ENCODE measurements at places on chromosomes 3 and 15.
A peak's percentile ranks its signal among the peaks of the same experiment; 100 is the strongest.

DNA sequence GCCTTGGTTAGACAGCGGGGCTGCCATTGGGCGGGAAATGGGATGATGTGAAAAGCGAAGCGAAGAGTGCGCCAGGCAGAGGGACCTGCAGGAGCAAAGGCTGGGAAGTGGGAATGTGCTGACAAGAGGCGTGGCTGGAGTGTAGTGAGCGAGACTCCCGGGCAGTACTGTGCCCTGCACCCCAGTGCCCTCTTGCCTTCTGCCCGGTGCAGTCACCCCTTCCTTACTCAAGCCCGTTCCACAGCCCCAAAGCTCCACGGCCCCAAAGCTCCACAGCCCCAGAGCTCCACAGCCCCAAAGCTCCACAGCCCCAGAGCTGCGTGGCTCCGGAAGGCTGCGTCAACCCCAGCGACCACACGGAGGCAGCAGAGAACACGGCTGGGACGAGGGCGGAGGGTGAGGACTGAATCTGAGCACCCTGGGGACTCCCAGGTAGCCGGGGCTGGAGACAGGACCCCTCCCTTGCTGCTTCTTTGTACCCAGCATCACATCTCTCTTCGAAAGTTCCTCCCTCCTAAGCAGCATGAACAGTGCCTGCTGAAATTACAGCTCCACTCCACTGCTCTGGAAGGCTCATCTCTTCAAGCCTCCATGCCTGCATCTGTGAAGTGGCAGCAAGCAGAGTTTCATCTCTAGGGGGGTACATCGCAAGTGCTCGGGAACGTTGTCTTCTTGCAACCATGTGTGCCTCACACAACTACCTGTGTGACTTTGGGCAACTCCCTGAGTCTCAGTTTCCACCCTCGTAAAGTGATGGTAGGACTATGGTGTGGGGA is 108.9 kb downstream of the FBLN2 start:
- DNase-seq, result no peak

- DNase-seq, result no peak
Measured at GRCh38 chr15:28995705-28996104, 109.9 kb downstream of the APBA2 start.

DNA sequence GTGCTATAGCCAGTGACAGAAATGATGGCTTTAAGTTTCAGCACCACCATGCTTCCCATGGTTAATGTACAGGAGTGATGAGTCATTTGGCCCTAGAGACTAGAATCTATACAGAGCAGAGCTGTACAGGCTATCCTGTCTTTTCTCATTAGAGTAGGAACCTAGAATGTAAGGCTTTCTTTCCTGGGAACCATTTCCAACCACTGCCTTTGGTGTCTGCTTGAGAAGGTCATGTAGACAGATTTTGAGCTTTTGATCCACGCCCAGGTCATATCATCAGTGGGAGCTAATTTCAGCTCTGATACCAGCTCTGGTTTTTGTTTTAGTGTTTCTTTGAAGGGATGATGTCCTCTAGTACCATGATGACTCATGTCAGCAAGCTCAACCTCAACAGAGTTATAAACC is 543.1 kb downstream of the NTRK3 start:
- no peak for DNase-seq

DNA sequence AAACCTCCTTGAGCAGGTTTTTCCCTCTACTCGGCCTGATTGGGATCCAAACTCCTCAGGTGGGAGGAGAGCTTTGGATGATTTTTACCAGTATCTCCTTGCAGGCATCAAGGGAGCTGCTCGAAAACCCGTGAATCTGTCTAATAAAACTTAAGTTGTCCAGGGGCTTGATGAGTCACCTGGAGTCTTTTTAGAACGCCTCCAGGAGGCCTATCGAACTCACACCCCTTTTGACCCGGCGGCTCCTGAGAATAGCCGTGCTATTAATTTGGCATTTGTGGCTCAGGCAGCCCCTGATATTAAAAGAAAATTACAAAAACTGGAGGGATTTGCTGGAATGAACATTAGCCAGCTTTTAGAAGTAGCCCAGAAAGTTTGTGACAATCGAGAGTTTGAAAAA is 41.6 kb downstream of the ZBTB11 start:
- no peak for DNase-seq

- DNase-seq, result no peak
Measured at GRCh38 chr3:143654906-143655305, 193.4 kb downstream of the SLC9A9 start.

- no peak for DNase-seq
Measured at GRCh38 chr15:100731267-100732152, 129.1 kb downstream of the ASB7 start.

- DNase-seq, result no peak
Measured at GRCh38 chr3:131162516-131162915, 135.8 kb downstream of the NEK11 start.

- no peak for DNase-seq
Measured at GRCh38 chr3:36796881-36797280, 32.5 kb upstream of the DCLK3 start.

GRCh38 chr3:15514663-15515340 is 6.7 kb downstream of the COLQ start:
- DNase-seq, result no peak

- peak; percentile 75 for DNase-seq
Measured at GRCh38 chr3:149494022-149494758, 19.7 kb downstream of the TM4SF4 start.

DNA sequence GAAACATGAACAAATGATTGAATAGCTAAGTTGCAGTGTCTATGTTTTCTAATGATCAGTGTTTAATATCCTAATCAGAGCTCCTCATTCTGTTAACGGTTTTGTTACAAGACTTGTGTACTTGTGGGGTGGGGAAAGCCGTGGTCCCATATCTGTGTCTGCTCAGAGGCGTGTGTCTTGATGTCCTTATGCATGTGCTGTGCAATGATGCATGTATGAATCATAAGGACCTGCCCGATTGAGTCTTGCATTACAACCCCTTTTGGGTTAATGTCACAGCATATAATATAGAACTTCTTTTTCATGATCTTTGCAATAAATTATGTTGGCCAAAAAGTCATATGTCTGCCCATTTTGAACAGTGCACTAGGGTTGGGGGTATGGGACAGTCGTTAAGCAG is 233.4 kb downstream of the ITPR1 start:
- DNase-seq, result no peak

- DNase-seq, result no peak
Measured at GRCh38 chr3:9675736-9676290, 26.5 kb downstream of the MTMR14 start.

DNA sequence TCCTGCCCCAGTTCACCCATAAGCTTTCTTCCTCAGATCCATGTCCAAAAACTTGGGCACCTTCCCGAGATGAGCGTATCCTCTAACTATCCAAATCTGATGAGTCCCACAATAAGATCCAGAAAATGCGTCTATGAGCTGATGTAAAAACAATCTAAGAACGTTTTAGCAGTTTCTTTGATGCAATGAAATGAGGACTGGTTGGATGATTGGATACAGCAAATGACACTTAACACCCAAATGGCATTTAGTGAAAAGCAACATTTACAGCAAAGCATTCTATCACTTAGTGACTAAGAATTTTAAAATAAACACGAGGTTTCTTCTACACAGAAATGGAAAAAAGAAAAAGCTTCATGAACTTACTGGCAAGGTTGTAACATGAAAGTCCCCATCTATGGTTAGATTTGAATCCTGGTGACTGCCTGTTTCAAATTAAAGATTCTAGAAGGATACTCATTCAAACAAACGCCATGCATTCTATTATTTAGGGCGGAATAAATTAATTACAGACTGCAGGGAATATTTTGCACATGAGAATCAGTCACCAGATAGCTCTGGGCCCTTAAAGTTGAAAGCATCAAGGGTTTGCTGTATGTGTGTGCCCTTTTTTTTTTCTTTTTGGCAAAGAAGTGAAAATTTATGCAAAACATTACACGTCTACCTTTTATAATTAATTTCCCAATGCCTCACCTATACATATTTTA is 598.6 kb downstream of the FOXP1 start:
- no peak for DNase-seq

DNA sequence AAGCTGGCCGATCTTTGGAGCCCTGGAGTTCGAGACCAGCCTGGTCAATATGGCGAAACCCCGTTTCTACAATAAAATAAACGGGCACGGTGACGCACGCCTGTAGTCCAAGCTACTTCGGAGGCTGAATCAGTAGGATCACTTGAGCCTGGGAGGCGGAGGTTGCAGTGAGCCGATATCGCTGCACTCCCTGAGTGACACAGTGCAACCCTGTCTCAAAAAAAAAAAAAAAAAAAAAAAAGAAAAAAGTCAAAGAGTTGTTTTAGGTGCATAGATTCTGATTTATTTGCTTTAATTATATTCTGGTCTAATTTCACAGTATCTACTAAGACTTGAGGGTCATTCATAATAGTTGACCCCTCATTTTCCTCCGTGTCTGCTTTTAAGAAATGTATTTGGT is 1.7 kb downstream of the ARL13B start:
- DNase-seq, result no peak

DNA sequence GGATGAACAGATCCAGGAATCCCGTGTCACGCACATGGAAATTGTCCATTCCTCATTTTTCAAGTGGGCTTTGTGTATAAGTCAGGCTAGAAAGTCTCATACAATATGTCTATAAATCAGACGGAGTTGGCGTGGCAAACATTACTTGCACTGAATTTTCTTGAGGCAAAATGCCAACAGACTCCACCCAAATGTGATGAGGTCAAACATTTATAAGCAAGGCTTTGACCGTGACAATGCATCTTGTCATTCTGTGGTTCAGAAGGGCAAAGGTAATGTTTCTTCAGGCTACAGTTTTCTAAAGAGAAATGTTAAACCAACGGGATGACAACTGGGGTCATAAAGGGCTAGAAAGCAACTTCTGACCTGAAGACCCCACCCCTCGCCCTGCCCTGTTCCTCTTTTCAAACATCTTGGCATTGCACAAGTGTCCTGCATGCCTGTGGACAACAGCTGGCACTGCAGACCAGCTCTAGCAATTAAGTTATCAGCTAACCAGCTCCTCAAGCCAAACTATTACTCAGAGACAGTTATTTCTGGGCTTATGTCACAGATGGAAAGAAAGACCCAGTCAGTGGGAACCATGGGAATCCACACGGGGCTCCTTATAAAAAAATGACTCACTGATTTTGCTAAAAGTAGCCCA is 36.5 kb upstream of the SPTBN5 start:
- no peak for DNase-seq

DNA sequence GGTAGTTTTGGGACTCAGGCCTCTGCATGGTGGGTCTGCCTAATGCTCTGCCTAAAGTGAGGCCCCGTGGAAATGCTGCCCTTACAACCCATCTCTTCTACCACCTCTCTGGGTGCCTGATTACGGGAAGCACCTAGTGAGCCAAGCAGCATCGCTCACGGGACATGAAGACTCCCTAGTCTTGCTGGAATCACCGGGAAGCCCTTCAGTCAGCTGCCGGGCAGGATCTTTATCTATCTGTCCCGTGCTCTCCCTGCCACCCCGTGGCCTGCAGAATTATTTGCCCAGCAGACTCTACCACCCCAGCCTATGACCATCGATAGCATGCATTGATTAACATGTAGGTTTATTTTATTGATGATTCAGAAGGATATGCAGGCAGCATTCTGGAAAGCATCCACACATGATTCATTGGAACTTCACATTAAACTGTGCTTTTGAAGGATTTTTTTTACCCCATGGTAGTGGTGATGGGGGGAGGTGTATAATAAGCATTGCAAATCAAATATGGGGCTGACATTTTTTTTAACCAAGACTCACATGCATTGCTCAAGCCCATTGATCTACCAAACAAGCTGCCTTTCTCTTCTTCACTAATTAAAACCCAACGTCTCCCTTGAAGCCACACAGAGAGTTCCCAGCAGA is 63.1 kb downstream of the ATP2B2 start:
- DNase-seq, result no peak

DNA sequence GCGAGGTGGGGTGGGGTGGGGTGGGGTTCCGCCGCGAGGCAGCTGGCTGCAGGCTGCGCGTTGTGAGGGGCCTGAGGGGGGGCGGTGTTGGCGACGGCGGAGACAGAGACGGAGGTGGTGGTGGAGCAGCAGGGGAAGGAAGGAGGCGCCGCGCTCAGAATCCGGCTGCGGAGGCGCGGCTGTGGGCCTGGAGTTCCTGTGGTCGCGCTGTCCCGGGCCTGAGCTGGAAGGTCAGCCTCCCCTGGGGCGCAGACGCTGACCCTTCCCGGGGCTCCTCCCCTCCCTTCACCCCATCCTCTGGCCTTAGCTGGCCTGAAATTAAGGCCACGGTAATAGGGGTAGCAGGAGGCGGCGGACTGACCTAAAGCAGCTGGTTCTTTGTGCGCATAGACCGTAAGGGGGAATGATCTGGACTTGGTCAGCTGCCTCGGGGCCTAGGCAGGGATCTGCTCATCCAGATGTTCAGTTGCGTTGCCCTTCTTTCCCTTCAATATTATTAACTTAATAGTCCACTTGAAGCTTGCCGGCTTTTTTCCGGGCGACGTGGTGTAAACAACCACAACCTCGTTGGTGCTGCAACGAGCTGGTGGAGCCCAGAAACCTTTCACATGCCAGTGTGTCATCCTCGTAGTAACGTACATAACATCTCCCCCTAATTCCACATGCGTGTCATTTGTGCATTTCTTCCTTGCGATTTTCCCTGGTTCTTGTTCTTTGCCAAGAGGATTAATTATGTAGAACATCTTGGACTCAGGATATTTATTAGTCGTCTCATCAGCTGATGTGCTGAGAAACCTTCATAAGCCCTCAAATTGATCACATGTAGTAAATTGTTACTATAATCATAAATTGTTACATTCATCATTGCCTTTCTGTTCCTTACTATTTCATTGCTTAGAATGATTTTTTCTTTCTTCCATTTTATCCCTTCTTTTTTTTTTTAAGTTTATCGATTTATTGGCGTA is 626 bp downstream of the SEC62 start:
- peak; percentile 72 for DNase-seq
